ENCODE measurements at places on chromosomes 5 and 9. TPM values are rescaled to one million over a fixed set of nuclear protein-coding genes. Genes with fewer than 3 reads are reported as not detected.

The FBP2 gene
- total RNA-seq = not detected

The GLT6D1 gene
- not detected for total RNA-seq

The SUSD3 gene
- total RNA-seq = 6.0 TPM

The LPAR1 gene
- not detected for total RNA-seq

The NMUR2 gene
- not detected for total RNA-seq

The GBGT1 gene
- not detected for total RNA-seq

The SEMA4D gene
- 0.13 TPM for total RNA-seq

The LHX2 gene
- total RNA-seq = not detected

All from HepG2 (cell line).